ENCODE measurements at places on chromosomes 16 and 17. TPM values are rescaled to one million over a fixed set of nuclear protein-coding genes. Genes with fewer than 3 reads are reported as not detected.

ZBTB4 gene
- total RNA-seq, result 25.6 TPM

CDC6 gene
- total RNA-seq, result 52.7 TPM

ZG16 gene
- total RNA-seq, result not detected

GPR179 gene
- not detected for total RNA-seq

CX3CL1 gene
- 0.12 TPM for total RNA-seq

IL34 gene
- total RNA-seq, result 0.56 TPM

METTL26 gene
- total RNA-seq, result 80.9 TPM

ZNF263 gene
- total RNA-seq, result 35.5 TPM

TBC1D3H gene
- not detected for total RNA-seq

CSH1 gene
- total RNA-seq, result not detected

CDH1 gene
- total RNA-seq, result 4.2 TPM

Measured in A549 treated with Mapracorat at 1 μM for 4 hours (cell line).